Activated T-helper 2 cell treated with anti-CD3 and anti-CD28 coated beads, Interferon-gamma antibody, Interleukin-2, Interleukin-4, amounts not matched to agents 10 μg/mL and 5 μg/mL and 100 μg/mL, durations not matched to agents 14 hours and 24 hours and 36 hours (primary cell): ENCODE measurements at places on chromosomes 11 and 22. TPM values are rescaled to one million over a fixed set of nuclear protein-coding genes. Genes with fewer than 3 reads are reported as not detected.

GRCh38 chr11:20541503-20541902 is 57.9 kb upstream of the SLC6A5 start:
- no peak for DNase-seq

GRCh38 chr11:42138454-42138853 is 679.0 kb upstream of the LRRC4C start:
- no peak for DNase-seq

GRCh38 chr11:61599968-61600710 is 19.3 kb upstream of the SYT7 start:
- no peak for DNase-seq

DNA sequence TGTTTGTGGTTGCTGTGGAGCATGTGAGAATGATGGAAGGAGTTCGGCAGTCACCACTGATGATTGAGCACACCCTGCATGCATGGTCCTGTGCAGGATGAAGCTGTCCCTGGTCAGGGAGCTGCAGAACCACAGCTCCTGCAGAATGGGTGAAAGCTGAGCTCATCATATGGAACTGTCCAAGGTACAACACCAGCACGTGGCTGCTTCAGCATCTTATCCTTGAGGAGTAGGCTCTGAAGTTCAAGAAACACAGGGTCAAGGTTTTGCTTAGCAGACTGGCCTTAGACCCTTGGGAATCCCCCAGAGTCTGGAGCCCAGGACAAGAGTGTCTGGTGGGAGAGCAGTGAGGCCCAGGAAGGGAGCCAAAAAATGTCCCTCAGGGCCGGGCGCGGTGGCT is 182.4 kb upstream of the LARGE1 start:
- DNase-seq, result no peak

GRCh38 chr22:21696115-21696514 is 30.3 kb downstream of the PPIL2 start:
- DNase-seq, result no peak

DNA sequence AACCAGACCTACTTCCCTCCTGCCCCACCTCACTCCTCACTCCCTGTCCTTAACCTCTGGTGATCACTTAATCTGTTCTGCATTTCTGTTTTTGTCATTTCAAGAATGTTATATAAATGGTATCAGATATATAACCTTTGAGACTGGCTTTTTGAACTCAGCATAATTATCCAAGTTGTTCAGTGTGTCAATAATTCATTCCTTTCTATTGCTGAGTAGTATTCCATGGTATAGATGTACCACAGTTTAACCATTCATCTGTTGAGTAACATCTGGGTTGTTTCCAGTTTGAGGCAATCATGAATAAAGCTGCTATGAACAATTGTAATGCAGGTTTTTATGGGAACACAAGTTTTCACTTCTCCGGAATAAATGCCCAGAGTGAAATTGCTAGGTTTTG is 34.6 kb upstream of the B3GNT6 start:
- DNase-seq, result no peak

GRCh38 chr11:92125321-92125720 is 99.3 kb upstream of the FAT3 start:
- DNase-seq, result no peak

DNA sequence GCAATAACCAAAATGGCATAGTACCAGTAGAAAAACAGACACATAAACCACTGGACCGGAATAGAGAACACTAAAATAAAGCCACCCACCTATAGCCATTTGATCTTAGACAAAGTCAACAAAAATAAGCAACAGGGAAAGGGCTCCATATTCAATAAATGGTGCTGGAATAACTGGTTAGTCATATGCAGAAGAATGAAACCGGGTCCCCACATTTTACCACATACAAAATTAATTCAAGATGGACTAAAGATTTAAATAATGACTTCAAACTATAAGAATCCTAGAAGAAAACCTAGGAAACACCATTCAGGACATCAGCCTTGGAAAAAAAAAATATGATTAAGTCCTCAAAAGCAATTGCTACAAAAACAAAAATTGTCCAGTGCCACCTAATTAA is 30.1 kb upstream of the NOX4 start:
- DNase-seq, result no peak

DNA sequence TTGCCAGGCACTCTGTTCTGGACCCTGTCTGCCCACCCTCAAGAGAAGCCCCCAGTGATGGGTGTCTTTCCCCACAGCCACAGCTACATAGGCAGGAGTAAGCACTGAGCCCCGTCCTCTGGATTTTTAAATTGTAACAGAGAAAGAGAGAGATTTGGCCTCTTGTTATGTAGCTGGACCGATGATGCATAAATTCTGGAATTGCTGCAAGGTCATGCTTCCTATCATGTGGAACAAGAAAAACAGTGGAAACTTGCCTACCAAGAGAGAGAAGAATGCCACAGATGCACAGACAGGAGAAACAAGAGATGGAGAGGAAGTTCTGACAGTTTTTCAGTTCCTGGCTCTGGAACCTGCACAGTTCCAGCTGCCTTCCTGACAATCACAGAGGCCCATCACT is 150.2 kb downstream of the ETS1 start:
- DNase-seq, result no peak

GRCh38 chr11:61004761-61005181 is 33.3 kb downstream of the CD6 start:
- peak; percentile 48 for DNase-seq

- no peak for DNase-seq
Observed at GRCh38 chr11:19903620-19904069, 191.0 kb downstream of the NAV2 start.

GRCh38 chr11:61034704-61035525 is 63.4 kb downstream of the CD6 start:
- no peak for DNase-seq

GRCh38 chr11:126601136-126601535 is 245.7 kb downstream of the ST3GAL4 start:
- no peak for DNase-seq

GRCh38 chr11:125225401-125225800 is 60.9 kb downstream of the PKNOX2 start:
- no peak for DNase-seq

GRCh38 chr11:8871171-8871775 is 39.7 kb upstream of the AKIP1 start:
- no peak for DNase-seq

DNA sequence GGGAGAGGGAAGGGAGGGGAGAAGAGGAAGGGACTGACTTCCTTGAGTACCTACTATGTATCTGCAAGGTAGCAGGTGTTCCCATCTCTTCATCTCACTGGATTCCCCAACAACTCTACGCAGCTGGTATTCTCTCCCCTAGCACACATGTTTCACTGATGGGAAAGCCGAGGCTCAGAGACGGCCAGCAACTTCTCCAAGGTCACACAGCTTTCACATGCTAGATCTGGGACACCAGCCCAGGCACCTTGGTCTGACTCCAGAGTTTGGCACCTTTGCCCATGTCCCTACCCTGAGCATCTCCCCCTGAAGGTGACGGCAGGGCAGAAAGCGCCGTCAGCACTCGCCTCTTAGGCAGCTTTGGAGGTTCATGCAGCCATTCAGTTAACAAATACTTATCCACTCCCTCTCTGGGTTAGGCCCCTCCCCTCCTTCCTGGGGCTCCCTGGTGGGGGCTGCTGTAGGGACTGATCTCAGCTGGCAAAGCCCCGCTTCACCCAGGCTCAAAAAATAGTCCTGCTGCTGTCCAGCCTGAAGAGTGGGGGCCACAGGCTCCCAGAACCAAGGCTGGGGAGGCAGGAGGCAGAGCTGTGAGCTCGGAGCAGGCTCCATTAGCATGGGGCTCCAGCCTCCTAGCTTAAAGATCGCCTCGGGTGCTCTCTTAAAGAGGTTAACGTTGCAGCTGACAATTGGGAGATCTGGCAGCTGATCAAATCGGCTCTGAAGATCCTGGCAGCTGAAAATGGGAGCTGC is 79.4 kb downstream of the IGLL1 start:
- DNase-seq, result no peak

DNA sequence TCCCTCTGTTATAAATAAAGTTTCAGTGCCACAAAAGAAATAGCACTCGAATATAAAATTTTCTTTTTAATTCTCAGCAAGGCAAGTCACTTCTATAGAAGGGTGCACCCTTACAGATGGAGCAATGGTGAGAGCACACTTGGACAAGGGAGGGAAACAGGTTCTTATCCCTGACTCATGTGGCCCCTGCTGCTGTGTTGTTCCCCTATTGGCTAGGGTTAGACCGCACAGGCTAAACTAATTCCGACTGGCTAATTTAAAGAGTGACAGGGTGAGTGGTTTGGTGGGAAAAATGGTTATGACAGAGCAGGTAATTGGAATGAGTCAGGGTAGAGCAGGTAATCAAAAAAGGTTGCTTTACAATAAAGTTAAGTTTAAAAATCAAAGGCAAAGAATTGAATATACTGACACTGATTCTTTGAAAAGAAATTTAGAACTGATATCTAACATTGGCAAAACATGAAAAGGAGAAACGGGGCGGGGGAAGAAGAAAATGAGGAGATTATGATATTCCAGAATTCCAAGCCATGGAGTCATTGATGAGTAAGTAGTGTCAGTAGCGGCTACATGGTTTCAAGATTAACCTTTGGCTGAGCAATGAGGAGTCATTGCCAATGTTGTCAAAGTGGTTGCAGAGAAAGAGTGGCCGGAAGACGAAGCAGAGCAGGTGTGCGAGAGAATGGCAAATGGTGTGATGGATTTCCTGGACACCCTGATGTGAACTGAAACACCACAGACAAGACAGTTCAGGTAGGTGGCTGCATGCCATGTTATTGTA is 48.4 kb upstream of the MRGPRX1 start:
- DNase-seq, result no peak

DNA sequence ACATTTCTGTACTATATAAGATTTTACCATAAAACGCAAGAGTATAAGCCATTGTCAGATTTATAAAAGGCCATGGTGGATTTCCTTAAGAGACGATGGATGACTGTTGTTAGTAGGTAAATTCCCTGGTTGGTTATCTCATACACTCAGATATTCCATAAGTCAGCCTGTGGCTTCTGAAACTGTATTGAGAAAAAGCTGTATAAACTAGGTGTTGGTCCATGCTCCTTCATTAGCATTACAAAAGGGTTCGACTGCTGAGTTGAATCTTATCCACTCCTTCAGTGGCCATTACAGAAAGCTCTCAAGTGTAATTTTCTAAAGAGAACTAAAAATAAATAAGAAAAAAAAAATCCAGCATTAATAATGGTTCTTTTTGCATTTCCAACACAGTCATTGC is 5.3 kb downstream of the GRAP2 start:
- DNase-seq, result no peak

GRCh38 chr11:44179173-44179572 is 83.7 kb downstream of the EXT2 start:
- DNase-seq, result no peak

DNA sequence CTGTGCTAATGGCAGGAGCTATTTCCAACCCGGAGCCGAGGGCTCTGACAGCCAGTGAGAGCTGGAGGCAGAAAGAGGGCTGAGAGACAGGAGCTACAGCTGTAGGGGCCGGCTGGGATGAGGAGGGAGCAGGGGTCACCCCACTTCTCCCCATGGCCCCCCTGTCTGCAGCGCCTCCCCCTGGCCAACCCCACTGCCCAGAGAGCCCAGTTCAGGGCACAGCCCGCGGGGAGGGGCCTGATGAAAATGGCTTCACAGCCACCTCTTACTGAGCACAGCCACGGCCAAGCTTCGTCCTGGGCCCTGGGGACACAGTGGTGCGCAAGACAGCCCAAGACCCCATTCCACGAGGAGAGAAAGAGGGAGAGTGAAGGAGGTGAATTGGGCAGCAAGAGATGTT is 27.9 kb downstream of the RPL3 start:
- DNase-seq, result no peak

- DNase-seq, result no peak
Observed at GRCh38 chr11:117225553-117226170, 6.2 kb downstream of the PCSK7 start.

GRCh38 chr11:3958281-3958680 is 102.8 kb downstream of the STIM1 start:
- DNase-seq, result no peak

DNA sequence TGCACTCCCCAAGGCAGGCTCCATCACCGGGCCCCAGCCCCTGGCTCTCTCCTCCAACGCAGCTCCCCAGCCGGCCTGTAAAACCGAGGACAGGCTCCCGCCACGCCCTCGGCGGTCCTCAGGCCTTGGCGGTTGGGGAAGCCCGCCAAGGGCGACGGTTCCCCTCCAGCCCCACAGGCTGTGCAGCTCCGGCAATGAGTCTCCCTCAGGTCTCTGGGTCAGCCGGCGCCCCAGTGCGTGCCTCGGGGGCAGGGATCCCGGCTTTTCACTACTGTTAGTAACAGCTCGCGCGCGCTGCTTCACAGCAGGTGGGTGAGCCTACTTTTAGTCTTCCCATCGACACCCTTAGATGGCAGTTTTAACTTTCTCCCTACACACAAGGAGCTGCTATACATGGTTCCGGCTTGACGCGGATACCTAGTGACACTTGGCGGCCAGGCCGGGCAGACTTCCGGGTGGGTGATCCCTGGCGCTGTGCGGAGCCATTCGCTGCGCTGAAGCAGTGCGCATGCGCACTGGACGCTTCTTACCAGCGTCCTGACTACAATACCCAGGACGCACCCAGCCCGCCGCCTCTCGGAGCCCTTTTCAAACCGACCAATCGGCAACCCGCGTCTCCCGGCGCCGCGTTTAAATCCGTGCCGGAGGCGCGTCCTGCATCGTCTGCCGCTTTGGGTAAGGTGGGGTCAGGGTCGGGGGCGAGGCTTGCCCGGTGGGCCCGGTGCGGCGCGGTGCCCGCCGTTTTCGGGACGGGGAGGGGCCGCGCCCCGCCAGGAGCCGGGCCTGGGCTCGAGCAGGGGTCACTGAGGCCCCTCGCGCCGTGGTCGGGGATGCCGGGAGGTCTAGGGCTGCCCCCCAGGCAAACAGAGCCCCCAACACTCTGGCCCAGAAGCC is at the start of gene GTSE1:
GTSE1 (plus strand) TSS at position 614 of the 894 bp plus-strand sequence. CDS start 531 bp downstream, outside the sequence.
- DNase-seq, result peak; percentile 98

DNA sequence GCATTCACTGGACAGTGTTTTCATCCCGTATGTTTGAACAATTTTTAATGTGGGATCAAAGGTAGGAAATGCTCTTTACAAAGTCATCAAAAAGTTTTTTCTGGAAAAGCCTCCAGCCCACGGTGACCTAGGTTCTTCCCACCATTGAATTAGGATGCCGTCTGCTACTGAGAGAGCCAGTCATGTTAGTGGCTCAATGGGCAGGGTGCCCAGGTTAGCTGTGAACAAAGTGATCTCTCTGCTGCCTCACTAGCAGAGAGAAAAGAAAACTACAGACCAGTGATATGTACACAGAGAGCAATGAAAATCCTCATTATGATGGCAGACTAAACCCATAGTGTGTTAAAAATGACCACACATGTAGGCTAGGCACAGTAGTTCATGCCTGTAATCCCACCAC is 32.4 kb downstream of the KCNQ1 start:
- no peak for DNase-seq

The DNAJB7 gene
- not detected in 2 replicates for total RNA-seq

The ANKRD42 gene
- 3.7 TPM in 2 replicates for total RNA-seq

The IGSF9B gene
- 101 and 110 TPM in 2 replicates for total RNA-seq

The PTPRCAP gene
- 89.8 and 94.4 TPM in 2 replicates for total RNA-seq

The DRG1 gene
- 109 and 132 TPM in 2 replicates for total RNA-seq

The PPP1R14B gene
- 262 and 273 TPM in 2 replicates for total RNA-seq

The PRDM11 gene
- 1.9 and 2.6 TPM in 2 replicates for total RNA-seq

The ATG13 gene
- 58.0 and 58.1 TPM in 2 replicates for total RNA-seq

The RBX1 gene
- total RNA-seq, result 103 and 110 TPM in 2 replicates

The PDGFB gene
- 3.3 and 4.2 TPM in 2 replicates for total RNA-seq
